Progenitor cell of endocrine pancreas (in vitro differentiated cells): ENCODE measurements at places on chromosomes 7 and 10. TPM values are rescaled to one million over a fixed set of nuclear protein-coding genes. Genes with fewer than 3 reads are reported as not detected.

- no peak for DNase-seq
Observed at GRCh38 chr7:13262929-13263530, 575.6 kb downstream of the ARL4A start.

DNA sequence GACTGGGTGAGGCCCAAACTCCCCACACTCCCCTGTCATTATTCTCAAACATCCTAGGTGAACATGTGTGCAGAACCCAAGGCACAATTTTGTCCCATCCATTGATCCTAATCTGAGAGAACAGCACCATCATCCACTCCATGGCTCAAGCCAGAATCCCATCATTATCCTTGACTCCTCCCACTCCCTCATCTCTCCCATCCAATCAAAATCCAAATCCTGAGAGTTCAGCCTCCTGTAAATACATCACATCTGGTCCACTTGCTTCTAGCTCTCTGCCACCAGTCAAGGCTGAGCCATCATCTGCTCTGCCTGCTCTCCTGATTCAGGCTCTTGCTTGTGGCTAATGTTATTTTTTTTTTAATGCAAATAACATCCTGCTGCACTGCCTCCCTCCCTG lies 75.9 kb upstream of the SLF2 start:
- no peak for DNase-seq

DNA sequence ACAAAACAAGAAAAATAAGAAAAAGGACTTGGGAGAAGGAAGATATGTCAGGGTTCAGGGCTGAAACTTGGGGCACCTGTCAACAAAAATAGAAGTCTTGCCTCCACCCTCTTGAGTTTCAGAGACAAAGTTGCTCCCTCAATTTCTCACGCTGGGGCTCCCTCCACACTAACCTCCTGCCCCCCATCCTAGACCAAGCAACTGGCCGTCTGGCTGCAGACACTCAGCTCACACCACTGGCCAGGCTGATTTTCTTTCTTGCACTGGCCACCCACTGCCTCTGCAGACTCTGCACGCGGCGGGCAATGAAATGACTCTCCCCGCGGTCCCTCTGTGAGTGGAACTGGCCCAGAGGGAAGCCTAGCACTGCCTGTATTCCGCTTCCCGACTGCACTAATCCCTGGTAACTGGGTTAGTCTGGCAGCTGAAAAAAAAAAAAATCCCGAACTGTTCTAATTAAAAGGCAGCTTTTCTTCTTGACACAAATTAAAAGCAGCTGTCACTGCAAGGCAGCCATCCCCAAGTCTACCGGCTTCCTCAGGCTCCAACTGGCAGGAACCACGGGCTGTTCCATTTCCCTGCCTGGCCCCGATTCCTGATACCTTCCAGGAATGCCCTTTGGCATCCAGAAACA lies 83.5 kb downstream of the SPDYE5 start:
- DNase-seq = no peak

GRCh38 chr7:20698469-20698868 lies 83.0 kb downstream of the ABCB5 start:
- no peak for DNase-seq

- DNase-seq = no peak
Observed at GRCh38 chr7:101547022-101547915, 81.8 kb downstream of the MYL10 start.

GRCh38 chr7:130137207-130137606 lies 66.9 kb downstream of the KLHDC10 start:
- no peak for DNase-seq

DNA sequence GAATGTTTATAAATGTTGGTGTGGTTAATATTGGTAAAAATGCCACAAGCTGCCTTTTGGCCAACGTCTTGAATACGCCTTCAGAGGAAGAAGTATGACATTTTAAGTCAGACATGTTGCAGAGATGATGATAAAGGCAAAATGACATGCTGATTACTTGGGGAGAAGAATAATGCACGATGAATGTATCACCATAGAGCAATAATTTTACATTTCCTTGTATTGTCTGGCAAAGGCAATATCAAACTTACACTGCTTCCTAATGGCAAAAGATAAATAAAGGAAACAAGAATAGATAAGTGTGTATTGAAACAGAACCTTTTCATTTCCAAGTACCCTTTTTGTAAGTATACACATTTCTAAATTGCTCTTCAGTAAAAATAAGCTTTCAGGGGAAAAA lies 8.6 kb downstream of the MRC1 start:
- DNase-seq = no peak

DNA sequence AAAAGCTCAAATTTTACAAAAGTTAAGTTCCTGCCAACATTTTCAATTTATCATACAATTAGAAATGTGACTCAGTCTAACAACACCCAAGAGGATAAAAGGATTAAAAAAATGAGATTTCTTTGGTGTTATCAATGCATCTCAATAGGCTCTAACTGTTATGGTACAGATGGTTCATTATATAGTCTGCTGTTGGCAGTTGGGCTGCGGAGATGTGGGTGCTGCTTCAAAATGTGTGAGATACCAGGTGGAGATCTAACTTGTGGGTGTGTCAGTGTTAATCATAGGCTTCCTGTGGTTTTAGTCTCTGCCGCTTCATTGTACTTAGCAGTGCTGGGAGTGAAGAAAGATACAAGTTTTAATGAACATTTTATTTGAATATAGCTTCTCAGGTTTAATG lies 231.2 kb downstream of the EXOC4 start:
- no peak for DNase-seq

DNA sequence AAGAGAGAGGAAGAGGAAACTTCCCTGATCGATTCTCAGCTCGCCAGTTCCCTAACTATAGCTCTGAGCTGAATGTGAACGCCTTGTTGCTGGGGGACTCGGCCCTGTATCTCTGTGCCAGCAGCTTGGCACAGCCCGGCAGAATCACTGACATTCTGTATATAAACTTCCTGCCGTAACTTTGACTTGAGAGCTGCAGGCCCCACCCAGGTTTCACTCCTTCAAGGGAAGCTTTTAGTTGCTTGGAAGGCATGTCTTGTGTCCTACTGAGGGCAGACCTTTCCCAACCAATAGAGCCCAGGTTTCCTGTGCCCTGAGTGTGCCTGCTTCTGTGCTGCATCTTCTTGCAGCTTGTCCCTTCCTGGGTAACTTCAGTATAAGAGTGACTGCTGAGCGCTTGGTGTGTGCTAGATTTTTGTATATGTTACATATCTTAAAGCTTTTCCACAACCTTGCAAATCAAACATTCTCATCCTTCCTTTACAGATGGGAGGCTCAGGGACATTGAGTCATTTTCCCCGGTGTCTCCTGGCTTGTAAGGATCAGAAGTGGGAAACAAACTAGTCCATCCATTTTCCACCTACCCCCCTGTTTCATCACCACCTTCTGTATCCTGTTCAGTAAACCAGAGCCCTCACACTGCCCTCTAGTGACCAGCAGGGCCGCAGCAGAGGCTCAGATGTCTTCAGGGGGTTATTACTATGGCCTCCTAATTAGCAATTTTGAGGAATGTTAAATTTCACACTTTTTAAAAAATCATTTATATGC lies 225.2 kb upstream of the PRSS58 start:
- DNase-seq = no peak

- no peak for DNase-seq
Observed at GRCh38 chr10:48343106-48343505, 36.6 kb downstream of the MAPK8 start.

DNA sequence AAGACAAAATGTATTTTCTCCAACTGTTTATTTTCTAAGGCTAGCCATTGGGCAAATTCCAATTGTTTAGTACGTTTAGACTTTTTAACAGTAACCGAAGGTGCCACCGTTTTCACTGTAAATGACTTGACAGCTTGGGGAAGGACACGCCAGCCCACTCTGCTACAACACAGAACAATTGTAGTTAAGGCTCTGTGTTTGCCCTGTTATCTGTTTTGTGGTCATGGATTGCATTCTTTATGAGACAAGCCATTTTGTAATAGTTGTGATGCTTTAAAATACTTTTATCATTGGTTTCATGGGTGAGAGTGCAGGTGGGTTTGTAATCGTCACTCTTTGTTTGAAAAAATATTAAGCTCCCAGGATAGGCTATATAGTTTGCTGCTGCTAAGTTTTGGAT lies 6.6 kb upstream of the PITRM1 start:
- DNase-seq = no peak

SPAG6 gene
- total RNA-seq = 8.5 and 8.9 TPM in 2 replicates

EMX2 gene
- total RNA-seq = 0.89 TPM in 1 of 2 replicates, not detected in the other

SPDYE2 gene
- total RNA-seq = not detected in 2 replicates

GUSB gene
- total RNA-seq = 53.9 and 60.8 TPM in 2 replicates

ACHE gene
- total RNA-seq = 4.0 and 5.1 TPM in 2 replicates

ZNF33A gene
- 54.8 and 54.9 TPM in 2 replicates for total RNA-seq

FAM25C gene
- not detected in 2 replicates for total RNA-seq

AQP1 gene
- total RNA-seq = 1.3 and 1.4 TPM in 2 replicates
